Activated CD4-positive, alpha-beta T cell treated with anti-CD3 and anti-CD28 coated beads, Interleukin-2, amount 50 U/mL, for 16 hours (primary cell): ENCODE measurements at places on chromosomes 1 and 21.

- no peak for DNase-seq
Observed at GRCh38 chr1:116568662-116569380, 2.0 kb downstream of the CD58 start.

DNA sequence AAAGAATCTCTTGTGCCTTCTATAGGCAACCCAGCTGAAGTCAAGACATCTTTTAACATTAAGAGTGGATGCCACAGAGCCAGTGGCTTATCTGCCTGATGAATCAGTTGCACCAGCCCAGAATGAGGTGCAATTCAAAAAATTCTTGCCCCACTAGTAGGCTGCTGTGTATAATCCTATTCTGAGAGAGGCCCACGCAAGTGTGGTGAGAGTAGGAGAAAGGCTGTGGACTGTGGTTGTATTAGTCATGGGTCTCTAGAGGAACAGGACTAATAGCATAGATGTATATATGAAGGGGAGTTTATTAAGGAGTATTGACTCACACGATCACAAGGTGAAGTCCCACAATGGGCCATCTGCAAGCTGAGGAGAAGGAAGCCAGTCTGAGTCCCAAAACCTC lies 216.4 kb downstream of the LTN1 start:
- DNase-seq: peak; percentile 83

DNA sequence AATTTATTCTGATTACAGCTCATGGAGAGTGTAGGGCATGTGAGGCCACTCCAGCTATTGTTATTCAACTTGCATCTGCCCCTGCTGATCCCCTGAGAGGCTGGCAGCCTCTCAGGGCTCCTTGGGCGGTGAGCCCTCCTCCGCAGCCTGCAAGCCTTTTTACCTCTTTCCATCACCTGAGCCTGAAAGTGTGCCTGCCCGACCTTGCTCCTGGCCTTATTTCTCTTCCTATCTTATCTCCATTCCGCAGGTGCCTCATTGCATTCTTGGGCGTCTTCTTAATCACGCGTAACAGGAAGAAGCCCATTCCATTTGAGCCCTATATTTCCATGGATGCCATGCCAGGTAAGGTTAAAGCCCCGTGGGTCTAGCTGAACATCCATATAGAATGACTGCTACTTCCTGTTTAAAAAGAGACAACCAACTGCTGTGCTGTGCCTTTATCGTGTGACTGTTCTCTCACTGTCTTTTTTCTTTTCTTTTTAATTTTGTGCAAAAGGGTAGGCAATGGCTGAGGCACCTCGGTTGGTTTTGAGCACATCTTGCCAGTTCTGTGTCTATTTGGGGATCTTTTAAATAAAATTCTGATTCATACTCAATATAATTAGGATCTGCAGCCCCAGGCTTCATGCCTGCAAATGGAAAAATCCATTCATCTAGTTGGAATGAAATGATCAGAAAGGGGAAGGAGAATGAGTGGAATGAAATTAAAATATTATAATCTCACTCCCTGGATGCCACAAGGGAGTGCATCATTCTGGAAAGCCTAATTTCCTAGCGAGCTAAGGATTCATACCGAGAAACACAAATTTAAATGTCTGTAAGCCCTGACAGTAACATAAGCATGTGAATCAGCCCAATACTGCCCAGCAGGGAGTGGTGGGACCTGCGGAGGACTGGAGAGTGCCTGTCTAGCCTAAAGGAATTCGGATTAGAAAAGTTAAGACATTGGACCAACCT lies 38.6 kb upstream of the RCAN3 start:
- no peak for DNase-seq

DNA sequence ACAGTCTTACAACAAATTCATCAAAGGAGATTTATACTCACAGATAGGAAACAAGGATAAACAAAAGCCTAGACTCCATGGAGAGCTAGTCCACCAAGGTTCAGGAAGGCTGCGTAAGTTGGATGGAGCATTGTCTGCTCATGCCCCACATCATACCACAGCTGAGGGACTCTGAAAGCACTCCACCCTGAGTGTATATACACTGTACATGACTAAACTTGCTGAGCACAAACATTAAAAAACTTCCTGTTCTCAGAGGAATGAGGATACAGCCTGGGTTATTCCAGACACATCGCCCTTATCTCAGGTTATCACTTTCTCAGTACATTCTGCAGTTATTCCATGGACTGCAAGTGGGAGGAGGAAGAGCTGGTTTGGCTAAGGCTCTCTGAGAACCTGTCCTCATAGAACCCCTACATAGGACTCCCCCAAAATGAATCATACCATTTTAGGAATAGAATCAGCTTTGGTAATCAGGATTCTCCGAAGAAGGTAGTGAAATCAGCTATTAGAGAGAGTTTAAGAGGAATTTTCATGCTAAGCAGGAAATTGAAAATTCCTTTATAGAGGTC lies 58.0 kb upstream of the PRMT6 start:
- DNase-seq: no peak

GRCh38 chr1:15939181-15940109 lies 36.5 kb downstream of the ZBTB17 start:
- no peak for DNase-seq

DNA sequence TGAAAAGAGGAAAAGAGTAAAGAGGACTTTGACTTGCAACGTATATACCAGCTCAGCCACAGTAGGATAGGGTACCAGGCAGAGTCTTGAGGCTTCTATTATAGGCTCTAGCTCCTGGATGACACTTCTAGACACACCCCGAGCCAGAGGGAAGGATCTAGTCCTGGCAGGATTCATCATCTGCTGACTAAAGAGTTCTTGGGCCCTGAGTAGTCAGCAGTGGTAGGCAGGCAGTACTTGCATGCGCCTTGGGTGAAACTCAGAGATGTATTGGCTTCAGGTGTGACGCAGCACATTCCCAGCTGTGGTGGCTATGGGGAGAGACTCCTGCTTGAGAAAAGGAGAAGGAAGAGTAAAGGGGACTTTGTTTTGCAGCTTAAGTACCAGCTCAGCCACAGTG lies 162.3 kb upstream of the APP start:
- DNase-seq: no peak

GRCh38 chr1:77506771-77507170 lies 175.7 kb downstream of the ZZZ3 start:
- no peak for DNase-seq

GRCh38 chr1:41503538-41504113 lies 19.1 kb upstream of the EDN2 start:
- no peak for DNase-seq

DNA sequence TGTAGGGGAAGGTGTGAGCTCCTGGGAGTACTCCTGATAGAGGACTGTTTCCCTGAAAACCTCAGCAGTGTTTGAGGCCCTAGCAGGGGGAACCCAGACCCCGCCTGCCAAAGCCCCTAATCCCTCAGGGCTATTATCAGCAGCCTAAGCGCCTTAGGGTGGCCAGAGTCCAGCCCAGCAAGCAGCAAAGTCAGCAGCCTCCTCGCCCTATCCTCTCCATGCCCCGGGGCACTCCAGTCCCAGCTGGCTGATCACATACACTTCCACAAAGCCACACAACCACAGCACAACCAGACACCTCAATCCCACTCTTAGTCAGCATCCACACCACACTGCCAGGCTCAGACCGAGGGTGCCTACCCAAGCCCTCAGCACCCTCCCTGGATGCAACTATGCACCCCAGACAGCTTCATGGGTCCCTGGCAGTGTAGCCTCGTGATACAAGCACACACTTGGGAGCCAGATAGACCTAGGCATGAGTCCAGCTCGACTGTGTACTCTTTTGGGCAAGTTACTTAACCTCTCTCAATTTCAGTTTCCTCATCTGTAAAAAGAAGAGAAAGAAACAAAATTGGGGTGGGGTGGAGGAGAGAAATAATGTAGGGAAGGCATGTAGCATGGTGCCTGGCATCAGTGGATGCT lies 7.1 kb downstream of the IGSF9 start:
- DNase-seq: peak; percentile 46
